Naive thymus-derived CD4-positive, alpha-beta T cell (primary cell): ENCODE measurements at places on chromosomes 12 and 14. TPM values are rescaled to one million over a fixed set of nuclear protein-coding genes. Genes with fewer than 3 reads are reported as not detected.

DNA sequence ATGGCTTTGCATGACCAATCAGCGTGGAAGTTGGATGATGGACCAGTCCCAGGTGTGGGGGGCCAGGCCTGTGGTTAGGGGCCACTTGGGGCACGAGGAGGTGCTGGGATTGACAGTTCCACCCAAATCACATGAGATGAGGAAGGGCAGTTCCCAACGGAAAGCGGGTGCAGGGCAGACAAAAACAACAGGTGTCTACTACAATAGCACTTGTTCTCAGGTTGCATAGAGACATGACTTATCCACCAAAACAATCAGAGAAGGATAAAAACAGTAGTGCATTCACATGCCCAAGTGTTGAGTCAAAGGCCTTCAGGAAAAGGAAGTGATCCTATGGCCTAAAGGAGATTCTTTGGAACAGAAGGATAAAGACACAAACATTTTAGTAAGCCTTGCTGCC lies 14.6 kb upstream of the EIF2B2 start:
- no peak for DNase-seq

DNA sequence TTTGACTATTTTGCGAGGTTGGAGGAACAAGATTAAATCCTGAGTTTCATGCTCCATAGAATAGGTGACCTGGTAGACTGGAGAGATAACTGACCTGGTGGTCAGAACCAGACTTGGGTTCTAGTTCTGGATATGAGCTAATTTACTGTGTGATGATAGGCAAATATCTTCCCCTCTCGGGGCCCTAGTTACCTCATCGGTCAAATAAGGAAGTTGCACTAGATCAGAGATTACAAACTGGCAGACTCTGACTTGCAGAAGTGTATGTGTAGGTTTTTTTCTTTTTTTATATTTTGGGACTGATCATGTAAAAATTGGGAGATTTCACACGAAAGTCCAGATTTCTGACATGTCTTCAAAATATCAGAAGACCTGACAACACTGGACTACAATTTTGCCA lies 37.0 kb downstream of the RPH3A start:
- DNase-seq, result no peak

GRCh38 chr14:73862480-73862879 lies 10.8 kb downstream of the PTGR2 start:
- DNase-seq, result no peak

DNA sequence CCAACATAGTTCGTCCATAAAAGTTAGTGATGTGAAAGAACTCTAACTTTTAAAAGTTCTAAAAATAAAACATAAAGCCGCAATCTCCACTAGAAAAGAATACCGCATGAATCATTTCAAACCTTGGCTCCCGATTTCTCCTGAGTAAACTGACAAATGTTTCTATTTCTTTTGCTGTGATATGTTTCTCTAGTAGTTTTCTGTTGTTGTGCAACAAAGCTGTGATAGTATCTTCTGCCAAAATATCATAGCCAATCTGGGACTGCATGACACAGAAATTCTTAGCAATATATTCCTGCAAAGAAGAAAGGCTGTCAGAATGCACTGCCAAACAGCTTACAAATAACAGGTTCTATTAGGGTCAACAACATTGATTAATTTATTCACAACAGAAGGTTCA lies 174.0 kb downstream of the ITPR2 start:
- no peak for DNase-seq

DNA sequence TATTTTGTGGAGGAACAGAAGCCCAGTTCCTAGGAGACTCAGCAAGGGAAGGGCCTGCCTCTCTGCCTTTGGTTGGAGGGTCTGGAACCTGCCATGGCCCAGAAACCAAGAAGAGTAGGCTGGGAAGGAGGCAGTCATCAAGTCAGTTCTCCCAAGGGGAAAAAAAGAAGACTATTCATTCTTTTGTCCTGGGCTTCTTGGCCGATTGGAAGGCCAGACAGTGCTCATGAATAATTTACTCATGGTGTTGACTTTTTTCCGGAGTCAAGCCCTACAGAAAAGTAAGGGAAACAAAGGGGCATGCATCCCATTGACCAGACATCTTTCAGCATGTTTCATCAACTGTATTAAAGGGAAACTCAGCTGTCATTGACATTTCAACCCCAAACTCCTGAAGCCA lies 168.1 kb downstream of the PRKCH start:
- DNase-seq, result no peak

GRCh38 chr12:19811922-19812321 lies 372.6 kb downstream of the AEBP2 start:
- DNase-seq, result no peak

GRCh38 chr12:6953442-6954315 lies 2.5 kb downstream of the PTPN6 start:
- DNase-seq, result no peak

GRCh38 chr14:72480464-72481243 lies 413.2 kb downstream of the DPF3 start:
- DNase-seq, result no peak

GRCh38 chr12:104175726-104176247 lies 37.8 kb upstream of the NFYB start:
- no peak for DNase-seq

DNA sequence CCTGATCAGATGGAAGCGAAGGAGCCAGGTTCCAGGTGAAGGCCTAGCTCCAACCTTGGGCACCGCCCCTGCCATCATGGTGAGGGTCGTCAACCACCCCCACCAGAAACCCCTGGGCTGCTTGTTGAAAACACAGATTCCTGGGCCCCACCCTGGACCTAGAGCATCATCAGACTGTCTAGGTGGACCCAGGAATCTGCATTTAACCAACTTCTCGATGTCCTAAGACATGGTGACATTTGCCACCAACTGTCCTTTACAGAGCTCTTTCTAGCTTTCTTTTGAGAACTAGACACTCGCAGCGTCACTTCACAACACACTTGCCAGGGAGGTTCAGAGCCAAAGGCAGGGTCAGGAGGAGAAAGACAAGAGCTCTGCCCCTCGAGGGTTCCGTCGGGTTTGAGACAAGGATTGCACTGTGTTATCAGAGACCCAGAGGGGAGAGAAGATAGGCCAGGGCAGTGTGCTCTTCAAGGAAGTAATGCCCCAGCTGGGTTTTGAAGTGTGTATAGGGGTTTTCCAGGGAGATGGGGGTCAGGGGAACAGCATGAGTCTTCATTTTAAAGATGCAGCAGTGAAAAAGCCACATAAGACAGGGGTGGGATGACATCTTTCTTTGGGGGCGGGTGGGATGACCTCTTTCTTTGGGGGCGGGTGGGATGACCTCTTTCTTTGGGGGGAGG lies 24.6 kb downstream of the RFLNA start:
- DNase-seq, result no peak

DNA sequence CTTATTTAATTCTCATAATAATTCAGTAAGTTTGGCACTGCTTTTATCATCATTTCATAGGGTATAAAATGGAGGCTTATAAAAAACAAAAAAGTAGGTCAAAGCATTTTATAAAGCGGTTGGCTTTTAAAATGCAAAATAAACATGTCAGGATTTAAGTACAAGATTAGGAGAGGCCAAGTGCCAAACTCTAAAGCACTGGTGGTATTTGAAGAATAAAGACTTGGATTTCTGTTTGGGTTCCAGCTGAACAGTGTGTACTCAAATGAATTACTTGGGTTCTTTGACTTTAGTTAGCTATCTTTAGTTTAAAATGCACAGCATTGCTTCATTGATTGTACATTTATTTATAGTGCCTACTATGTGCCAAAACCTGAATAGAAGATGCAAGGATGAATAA lies 966.6 kb upstream of the SEL1L start:
- no peak for DNase-seq

The SLC7A8 gene
- total RNA-seq, result 0.23 and 0.36 TPM in 2 replicates

The FLRT2 gene
- total RNA-seq, result not detected

The GLS2 gene
- total RNA-seq, result 9.6 TPM

The ACTN1 gene
- total RNA-seq, result 227 TPM

The SLC17A8 gene
- not detected for total RNA-seq
